ENCODE measurements at places on chromosomes 7 and 10.

GRCh38 chr7:86978808-86979506 is 80.5 kb downstream of the ELAPOR2 start:
- no peak overlapping the region for H3K4me3 ChIP-seq
- DNase-seq, result no peak
- H3K27ac ChIP-seq, result no peak overlapping the region
- peaks cover 19% of the 10 kb centered on the region for H3K36me3 ChIP-seq
- H3K27me3 ChIP-seq, result no peaks in the 10 kb centered on the region

DNA sequence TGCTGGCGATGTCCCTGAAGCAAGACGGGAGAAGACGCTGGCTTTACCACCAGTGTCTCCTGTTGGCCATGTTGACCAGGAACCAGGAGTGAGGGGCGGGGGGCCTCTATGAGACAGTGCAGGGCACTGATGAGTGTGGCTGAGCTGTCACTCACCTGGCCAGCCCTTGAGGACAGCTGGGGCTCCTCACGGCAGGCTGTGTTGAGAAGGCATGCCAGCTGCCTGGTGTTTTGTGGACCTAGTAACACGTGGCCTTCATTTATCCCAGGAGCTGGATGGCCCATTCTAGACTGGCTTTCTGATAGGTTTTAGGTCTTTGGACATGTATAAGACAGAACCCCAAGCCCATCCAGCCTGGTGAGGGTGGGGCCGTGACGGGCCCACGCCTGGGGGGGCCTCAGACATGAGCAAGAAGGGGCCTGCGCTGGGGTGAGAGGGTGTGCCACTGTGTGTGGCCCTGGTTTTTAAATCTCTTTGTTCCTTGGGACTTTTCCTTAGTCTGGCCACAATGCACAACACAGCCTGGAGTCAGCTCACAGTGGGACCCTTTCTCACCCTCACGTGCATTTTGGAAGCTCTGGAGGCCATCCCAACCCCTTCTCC is 10.5 kb downstream of the RHBDD2 start:
- H3K36me3 ChIP-seq, result peaks cover 34% of the 10 kb centered on the region
- DNase-seq, result no peak
- no peak overlapping the region for H3K4me3 ChIP-seq
- no peaks in the 10 kb centered on the region for H3K4me1 ChIP-seq

DNA sequence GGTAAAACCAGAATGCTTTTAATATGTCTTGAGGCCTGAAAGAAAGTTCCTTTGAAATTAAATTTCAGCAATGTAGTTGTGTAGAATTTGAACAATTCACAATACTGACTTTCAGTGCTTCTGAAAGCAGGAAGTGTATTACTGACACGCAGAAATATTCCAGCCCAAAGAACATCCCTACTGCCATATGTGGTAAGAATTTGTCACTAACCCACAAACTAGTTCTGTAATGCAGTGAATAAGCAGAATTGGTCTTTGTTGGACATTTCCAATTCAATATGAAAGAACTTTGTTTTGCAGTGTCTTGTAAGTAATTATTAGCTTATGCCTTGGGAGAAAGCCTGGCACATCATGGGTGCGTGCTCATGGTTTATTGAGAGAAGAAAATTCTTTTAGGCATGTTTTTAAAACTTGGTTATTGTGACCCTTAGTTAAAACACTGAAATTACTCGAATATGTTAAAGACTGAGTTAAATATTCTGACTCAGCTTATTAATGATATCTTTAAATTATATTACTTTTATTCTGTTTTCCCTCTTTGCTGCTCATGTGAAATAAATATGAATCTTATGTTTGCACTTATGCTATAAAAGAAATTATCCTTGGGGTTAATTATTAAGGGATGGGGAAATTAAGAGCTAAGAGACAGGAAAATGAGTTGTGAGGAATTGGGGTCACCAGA is 33.4 kb downstream of the PTPN12 start:
- no peak overlapping the region for H3K4me3 ChIP-seq
- no peak for DNase-seq
- peaks cover 35% of the 10 kb centered on the region for H3K4me1 ChIP-seq
- peaks cover 28% of the 10 kb centered on the region for H3K36me3 ChIP-seq

DNA sequence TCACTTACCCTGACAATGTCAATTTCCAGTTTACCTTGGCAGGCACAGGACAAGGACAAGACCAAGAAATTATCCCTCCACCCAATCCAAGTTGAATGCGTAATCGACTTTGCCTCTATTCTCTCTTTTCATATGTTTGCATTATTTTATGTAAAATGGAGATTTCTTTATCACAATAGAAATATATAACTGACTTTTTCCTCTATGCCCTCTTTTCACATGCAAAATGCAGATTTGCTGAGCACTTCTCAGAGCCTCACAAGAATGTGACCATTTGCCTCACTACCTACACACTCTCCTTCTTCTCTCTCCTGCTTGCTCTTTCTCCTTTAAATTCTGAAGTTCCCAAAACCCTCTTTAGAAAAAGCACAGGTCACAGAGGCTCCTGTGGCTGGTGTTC is 15.1 kb downstream of the CYP3A43 start:
- H3K4me3 ChIP-seq, result peak overlapping the region; percentile 24
- no peak for DNase-seq
- H3K27me3 ChIP-seq, result no peaks in the 10 kb centered on the region
- H3K27ac ChIP-seq, result peak overlapping the region; percentile 89
- H3K4me1 ChIP-seq, result peaks cover 65% of the 10 kb centered on the region

GRCh38 chr7:50822110-50822509 is 39.4 kb upstream of the GRB10 start:
- no peak overlapping the region for H3K4me3 ChIP-seq
- peaks cover 33% of the 10 kb centered on the region for H3K4me1 ChIP-seq
- H3K27ac ChIP-seq, result no peak overlapping the region
- H3K36me3 ChIP-seq, result no peaks in the 10 kb centered on the region
- no peak for DNase-seq
- H3K27me3 ChIP-seq, result no peaks in the 10 kb centered on the region

DNA sequence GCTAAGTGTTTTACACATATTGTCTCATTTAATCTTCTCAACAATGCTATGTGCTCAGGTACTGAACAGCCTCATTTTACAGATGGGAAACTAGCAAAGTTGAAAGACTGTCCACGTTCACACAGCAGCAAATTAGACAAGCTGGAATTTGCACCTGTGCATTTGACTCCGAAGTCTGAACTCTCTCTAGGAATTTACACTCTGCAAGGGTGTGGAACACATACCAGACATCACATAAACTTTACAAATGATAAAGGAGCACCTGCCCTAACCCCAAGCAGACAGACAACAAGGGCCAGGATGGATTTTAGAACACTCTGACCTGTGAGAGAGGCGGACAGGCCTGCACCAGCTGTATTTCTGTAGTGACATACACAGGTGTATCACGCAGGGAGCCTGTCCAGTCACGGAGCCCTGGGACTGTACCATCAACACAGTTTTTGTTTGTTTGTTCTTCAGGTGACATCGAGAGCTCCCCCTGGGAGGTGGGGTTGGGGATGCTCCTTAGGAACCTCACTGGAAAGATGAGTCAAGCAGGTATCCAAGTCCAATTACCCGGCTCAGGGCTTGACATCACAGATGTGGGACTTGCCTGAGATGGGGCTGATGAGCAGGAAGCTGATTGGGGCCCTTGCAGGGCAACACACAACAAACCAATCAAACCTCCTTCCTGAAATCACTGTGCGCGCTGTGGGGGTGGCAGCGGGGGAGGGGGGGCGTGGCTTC is 31.0 kb downstream of the MKI67 start:
- H3K36me3 ChIP-seq, result peaks cover 29% of the 10 kb centered on the region
- H3K4me1 ChIP-seq, result peaks cover 13% of the 10 kb centered on the region

DNA sequence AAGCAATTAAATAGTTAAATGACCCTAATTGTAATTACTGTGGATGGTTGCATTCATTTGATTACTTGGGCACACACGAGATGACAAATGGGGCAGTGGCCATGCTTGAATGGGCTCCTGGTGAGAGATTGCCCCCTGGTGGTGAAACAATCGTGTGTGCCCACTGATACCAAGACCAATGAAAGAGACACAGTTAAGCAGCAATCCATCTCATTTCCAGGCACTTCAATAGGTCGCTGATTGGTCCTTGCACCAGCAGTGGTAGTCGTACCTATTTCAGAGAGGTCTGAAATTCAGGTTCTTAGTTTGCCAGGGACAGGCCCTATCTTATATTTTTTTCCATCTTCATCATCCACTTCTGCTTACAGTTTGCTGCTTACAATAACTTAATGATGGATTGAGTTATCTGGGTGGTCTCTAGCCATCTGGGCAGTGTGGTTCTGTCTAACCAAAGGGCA is 8.3 kb downstream of the PCBD1 start:
- H3K27me3 ChIP-seq, result no peaks in the 10 kb centered on the region
- no peak overlapping the region for H3K4me3 ChIP-seq
- DNase-seq, result peak; percentile 72
- H3K27ac ChIP-seq, result no peak overlapping the region
- H3K36me3 ChIP-seq, result peaks cover 49% of the 10 kb centered on the region

DNA sequence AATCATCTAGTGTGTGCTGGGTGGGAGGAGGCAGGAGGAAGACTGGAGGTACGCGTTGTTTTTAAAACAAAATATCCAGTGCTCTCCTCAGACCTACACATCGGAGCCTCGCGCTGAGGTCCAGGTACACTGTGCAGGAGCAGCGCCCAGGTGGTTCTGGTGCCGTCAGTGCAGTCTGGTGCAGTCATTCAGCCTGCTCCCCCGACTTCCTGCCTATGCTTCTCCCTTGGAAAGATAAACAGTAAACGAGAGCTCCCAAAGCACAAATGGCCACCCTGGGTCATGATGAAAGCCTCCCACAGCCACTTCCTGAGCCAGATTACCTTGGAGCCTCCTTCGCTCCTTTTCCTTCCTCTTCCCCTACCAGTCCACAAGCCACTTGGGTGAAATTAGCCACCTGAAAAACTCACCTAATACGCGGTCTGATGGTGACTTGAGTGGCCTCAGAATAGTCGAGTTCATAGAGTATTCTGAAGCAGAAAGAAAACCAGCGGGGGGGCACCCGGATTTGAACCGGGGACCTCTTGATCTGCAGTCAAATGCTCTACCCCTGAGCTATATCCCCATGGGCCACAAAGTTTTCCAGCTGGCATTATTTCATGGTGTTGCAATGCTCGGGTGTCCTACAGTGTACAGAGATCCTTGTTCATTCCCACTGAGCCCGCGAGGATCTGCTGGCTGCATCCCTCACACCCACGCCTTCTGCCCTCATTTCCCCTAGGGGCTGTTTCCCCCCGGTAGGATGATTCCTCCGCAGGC is 82.5 kb downstream of the ZNF467 start:
- H3K4me1 ChIP-seq, result peaks cover 23% of the 10 kb centered on the region
- H3K27ac ChIP-seq, result 0 out of 2 replicates have a peak overlapping the region, but pooled peaks have one; percentile 8
- DNase-seq, result peak; percentile 96
- H3K27me3 ChIP-seq, result peaks cover 22% of the 10 kb centered on the region
- H3K36me3 ChIP-seq, result no peaks in the 10 kb centered on the region

GRCh38 chr7:1800902-1801301 is 130.8 kb downstream of the ELFN1 start:
- DNase-seq, result no peak
- H3K27me3 ChIP-seq, result peaks cover 23% of the 10 kb centered on the region
- H3K36me3 ChIP-seq, result peaks cover 30% of the 10 kb centered on the region
- no peak overlapping the region for H3K4me3 ChIP-seq
- no peak overlapping the region for H3K27ac ChIP-seq

DNA sequence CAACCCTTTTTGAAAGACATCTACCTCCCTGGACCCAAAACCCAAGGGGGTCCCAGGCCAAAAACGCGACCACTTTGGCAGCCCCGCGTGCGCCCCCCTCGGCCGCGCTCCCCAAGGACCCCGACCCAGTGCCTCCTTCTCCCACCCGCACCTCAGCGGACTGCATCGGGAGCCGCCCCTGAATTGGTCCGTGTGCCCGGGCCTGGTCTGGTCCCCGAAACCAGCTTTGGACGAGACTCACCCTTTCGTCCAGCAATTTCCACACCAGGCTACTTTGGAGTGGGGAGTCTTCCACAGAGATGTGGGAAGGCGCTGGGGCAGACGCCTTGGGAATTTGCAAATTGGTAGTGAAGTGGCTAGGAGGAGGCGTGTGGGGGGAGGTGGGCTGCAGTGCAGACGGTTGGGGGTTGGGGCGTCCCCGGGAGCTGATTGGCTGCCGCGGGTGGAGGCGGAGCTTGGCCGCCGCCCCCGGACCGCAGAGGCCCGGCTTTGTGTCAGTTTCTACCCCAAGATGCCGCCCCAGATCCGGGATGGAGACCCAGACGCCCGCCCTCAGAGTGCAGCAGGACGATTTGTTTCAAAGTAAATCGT is 16.9 kb downstream of the TCAF1 start:
- H3K36me3 ChIP-seq, result peaks cover 10% of the 10 kb centered on the region
- H3K4me3 ChIP-seq, result peak overlapping the region; percentile 87
- peak; percentile 87 for DNase-seq
- H3K4me1 ChIP-seq, result peaks cover 33% of the 10 kb centered on the region

- peaks cover 36% of the 10 kb centered on the region for H3K4me1 ChIP-seq
- H3K36me3 ChIP-seq, result no peaks in the 10 kb centered on the region
- no peaks in the 10 kb centered on the region for H3K27me3 ChIP-seq
Measured at GRCh38 chr7:116210345-116211005, at the start of gene TES. TSS of gene TES (plus strand) at chr7:116210539. CDS start at chr7:116210708, 169 bp downstream.
